ENCODE measurements at places on chromosomes 7 and 10.

DNA sequence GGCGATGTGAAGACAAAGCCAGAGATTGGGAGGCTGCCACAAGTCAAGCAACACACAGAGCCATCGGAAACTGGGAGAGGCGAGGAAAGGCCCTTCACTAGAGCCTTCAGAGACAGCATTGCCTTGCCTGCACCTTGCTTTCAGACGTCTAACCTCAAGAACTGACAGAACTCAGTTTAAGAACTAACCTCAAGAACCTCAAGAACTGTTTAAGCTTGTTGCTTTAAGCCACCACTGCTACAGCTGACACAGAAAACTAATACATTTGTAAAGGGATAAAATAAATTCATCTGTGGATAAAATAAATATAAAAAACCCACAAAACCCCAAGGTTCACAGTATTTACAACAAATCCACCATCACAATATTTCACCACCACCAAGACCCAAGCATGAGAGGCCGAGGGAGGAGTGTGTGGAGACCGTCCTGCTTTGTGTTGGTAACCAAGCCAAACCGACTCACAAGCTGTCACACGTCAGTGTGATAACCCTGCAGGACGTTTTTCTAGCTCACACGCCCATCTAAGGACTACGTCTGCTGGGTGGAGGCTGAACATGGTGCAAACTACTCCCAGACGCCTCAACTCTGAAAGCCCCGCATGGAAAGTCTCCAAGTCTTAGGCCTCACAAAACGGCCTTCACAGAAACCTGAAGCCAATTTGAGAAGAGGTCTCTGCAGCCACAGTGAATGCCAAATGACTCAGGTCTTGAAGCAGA lies 116.8 kb downstream of the ABLIM1 start:
- peak; percentile 57 for DNase-seq

DNA sequence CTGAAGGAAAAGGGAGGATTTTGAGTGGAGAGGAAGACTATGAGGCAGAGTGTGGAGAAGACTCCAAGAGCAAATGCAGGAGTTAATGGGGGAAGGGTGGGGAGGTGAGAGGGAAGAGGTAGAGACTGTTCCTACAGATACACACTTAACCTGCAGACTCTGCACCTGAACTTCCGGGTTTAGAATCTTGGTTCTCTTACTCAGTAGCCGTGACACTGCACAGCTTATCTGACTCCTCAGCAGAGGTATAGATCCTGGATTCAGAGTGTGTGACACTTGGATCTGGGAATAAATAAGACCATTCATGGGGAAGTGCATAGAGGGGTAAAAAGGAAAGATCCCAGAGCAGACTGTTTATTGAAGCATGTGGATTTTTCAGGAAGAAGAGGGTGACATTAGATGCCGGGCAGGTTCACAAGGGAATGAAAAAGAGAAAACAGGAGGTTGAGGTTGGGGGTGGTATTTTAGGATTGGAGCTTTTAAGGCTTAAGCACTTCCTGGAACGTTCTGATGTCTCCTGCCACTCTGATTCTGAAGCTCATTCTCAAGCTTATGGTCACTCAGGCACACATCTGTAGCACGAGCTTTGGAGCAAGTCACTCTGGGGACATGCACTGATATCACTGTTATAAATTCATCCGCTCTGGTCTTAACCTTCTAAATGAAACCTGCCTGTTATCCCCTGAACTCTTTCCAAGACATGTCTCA lies 5.7 kb upstream of the ZC3HAV1L start:
- no peak for DNase-seq

DNA sequence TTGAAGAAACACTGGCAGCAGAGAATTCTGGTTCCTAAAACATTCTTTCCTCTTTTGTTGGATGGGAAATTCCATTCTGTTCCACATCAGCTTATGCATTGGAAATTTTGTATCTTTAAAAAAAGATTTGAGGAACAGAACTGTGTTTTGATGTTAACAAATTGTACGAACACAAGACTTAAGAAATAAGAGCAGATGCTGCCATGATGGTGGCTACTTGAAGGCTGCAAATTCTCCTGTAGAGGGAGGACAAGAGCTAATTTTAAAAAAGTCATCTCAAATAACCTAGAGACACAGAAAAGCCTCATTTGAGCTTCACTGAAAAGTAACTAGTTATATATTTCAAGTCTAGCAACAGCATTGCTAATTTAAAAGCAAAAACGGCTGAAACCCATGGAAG lies 29.8 kb downstream of the NDUFB2 start:
- no peak for DNase-seq

DNA sequence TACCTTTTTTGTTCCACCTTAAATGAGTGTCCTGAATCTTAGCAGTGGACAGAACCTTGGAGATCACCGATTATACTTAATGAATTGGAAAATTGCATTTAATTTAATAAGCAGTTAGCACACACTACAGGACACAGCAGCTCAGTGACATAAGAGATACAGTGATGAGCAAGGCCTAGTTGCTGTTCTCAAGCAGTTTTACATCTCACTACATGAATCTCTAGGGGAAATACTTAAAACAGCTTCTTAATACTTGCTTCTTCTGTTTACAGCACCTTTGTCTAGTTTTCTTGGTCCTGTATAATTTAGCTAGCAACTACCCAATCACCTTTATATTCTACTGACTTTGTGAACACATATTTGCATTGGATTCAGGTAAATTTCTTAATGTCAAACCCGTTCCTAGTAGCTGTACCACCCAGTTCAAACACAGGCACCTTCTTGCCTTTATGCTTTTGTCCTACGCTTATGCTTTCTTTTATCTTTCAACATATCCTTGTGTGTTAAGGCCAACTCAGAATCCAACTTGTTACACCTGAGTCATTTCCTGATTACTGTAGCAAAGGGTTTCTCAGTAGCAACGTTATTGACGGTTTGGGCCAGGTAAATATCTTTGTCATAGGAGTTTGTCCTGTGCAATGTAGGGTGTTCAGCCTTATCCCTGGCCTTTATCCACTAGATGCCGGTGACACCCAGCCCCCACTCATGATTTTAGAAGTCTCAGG lies 1.8 kb downstream of the STAM start:
- DNase-seq: no peak

DNA sequence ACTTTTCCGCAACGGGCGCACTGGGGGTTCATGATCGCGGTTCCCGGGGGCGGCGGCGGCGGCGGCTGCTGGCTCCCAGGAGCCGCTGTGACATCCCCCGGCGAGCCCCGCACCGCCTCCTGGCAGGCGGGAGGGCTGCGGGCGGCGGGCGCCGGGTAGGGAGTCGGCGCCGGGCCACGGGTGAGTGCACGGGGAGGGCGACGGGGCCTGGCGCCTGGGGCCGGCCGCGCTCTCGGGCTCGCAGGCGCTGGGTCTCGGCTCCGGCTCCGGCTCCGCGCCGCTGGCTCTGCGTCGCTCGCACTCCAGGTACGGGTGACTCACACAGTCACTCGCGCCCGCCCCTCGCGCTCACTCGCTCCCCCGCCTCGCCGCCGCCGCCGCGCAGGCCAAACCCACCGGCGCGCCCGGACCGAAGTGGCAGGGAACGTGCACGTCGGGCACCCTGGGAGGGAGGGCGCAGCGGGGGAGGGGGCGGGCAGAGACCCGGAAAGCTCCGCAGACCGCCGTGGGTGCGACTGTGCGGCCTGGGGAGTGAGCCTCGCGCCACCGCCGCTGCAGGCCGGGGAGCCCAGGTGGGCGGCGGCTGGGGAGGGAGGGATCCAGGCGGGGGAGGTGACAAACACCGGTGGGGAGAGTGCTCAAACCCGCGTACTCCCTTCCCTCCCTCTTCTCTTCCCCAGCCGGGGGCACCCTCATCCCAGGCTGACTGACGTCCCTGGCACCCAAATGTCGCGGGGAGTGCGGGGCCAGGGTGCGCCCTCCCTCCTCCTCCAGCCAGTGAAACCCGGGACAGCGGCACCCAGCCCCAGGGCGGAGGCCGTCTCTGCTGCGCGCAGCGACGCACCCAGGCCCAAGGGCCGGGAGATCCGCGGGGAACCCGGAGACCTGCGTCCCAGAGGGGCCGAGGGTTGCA lies 276.9 kb upstream of the NEBL start:
- peak; percentile 39 for DNase-seq

- no peak for DNase-seq
Observed at GRCh38 chr7:1059200-1060091, 15.1 kb downstream of the GPR146 start.

- no peak for DNase-seq
Observed at GRCh38 chr10:96708456-96708855, 11.9 kb downstream of the PIK3AP1 start.

- DNase-seq: no peak
Observed at GRCh38 chr10:61139592-61139953, 195.6 kb upstream of the RHOBTB1 start.

GRCh38 chr7:150381096-150381495 lies 2.0 kb downstream of the ZNF775 start:
- DNase-seq: no peak

GRCh38 chr10:86862373-86862772 lies 95.0 kb downstream of the MMRN2 start:
- DNase-seq: no peak
